ENCODE measurements at places on chromosomes 1 and 21.

- DNase-seq: no peak
Measured at GRCh38 chr1:198919667-198920398, 281.0 kb downstream of the PTPRC start.

DNA sequence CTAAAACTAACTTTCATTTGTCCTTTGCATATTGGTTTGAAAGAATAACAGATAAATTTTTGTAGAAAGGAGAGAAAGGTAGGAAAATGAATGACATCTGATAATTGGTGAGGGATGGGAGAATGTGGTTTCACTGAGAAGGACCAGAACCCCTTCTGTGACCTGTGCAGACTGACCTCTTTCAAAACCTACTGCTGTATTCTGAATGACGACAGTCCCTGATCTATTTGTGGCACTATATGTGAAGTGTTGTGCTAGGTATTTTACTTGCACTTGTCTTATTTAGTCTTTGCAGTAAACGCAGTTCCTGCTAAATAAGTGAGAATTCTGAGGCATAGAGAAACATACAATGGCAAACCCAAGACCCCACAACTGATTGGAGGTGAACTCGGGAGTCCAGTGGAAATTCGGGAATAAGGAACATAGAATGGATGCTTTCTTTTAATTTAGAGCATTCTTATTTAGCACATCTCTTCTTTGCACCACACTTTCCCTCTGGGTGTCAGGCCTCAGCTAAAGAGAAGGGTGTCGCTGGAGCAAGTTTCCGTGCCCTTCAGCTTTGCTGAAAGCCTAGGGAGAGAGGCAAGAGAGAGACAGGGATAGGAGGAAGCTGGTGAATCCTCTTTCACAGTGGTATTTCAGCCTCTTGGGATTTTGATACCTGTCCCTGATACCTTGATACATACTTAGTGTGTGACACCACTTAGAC, 230.2 kb downstream of the PAPPA2 start:
- no peak for DNase-seq

GRCh38 chr1:7596126-7596965, 174.8 kb upstream of the VAMP3 start:
- DNase-seq: no peak

- DNase-seq: no peak
Measured at GRCh38 chr1:115507901-115508300, 133.9 kb upstream of the VANGL1 start.

DNA sequence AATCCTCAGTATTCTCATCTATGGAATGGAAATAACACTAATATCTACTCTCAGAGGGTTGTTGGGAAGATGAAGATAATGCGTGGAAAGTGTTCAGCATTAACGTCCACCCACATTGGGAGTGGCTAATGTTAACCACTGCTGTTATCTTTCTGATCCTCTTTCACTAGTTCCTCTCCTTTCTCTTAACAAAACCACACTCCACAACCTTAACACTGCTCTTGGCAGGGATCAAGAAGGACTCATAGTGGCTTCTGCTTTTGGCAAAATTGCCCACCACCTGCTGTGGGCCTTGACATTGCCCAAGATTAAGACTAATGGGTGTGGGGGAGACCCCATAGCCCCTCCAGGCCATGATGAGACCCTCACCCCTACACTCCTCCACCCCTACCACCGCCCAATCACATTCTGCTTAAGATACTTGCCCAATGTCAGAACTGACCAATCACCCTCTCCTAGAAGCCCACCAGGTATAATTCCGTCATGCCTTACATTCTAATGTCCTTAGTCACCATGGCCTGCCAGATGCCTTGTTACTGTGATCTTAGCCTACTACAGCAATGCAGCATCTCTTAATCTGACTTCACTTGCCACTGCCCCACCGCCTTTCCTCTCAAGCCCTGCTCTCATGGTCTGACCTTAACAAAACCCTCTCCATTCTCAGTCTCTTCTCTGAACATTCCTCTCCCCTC, 27.1 kb downstream of the DHCR24 start:
- DNase-seq: no peak

DNA sequence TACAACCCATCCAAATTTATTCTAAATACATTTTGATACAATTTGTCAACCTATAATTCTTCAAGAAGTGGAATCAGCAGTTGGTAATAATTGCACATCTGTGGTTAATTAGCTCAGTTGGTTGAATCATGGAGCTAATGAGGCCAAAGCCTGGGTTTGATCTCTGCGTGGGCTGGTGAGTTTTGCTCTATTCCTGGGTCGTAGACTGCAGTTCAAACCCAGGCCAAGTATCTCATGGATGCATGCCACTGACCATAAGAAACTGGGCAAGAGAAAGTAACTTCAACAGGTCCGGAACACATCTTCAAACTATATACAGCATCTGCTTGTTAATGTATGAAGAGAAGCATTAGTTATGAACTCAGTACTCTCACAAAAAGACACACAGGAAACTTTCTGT, 779.7 kb downstream of the USP25 start:
- DNase-seq: no peak

DNA sequence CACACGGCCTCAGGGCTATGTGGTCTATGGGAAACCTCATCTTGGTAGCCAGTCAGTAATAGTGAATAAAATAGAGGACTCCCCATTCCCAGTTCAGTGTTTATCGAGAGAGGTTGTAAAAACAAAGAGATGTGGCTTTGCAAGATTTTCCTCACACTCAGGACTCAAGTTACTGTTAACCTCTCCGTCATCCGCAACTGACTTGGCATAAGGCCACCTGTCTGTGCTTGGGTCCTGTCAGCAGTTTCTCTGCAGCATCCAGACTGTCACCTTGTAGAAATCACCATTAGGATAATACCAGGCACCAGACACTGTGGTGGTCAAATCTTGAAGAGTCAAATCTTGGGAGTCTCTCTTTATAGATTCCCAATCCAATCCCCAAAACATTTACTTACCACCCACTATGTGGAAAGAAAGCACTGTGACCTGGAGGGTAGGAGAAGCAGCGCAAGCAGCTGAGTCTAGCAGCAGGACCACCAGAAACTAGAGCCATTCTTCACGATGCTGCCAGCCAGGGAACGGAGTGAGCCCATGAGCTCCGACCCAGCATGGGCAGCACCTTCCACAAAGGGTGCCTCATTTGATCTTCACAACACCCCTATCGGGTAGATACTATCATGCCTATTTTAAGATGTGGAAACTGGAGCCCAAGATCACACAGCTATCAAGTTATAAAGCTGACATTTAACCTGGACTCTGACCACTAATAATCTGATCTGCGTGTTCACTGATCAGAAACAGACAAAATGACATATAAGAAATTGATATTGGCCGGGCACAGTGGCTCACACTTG, 5.6 kb upstream of the GPR25 start:
- no peak for DNase-seq

- DNase-seq: no peak
Measured at GRCh38 chr1:75632350-75632949, 21.5 kb upstream of the SLC44A5 start.

DNA sequence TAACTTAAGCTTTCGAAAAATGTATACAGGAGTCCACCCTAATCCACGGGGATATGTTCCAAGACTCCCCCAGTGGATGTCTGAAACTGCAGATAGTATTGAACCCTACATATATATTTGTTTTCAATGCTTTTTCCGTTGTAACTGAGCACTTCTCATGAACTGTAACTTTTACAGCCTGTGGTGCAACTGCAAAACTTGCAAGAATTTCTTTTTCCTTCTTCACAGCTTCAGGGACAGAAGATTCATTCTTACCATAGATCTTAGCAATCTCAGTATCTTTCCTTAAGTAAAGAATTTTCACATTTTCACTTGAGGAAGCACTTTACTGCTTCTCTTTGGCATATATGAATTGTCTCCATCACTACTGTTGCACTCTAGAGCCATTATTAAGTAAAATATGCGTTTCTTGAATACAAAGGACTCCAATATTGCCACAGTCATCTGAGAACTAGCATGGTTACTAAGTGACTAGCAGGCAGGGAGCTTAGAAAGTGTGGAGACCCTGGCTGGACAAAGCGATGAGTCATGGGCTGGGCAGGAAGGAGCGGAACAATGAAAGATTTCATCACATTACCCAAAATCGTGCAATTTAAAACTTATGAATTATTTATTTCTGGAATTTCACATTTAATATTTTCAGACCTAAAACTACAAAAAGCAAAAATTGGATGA, 14.1 kb downstream of the DPYD start:
- DNase-seq: no peak

DNA sequence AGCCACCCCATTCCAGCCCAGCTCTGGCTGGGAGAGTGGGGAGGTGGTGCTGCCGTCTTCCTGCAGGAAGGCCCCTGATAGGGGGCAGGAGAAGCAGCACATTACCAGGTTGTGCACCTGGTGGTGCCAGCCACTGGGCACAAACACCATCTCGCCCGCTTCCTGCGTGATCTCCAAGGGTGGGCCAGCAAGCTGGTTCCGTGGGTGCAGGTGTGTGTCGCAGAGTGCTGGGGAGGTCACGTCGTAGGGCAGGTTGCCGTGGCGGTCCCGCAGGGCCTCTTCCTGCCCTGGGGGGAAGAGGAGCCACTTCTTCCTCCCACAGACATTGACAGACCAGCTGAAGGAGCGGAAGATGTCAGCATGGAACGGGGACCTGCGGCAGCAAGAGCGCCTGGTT, 1.8 kb downstream of the JMJD4 start:
- no peak for DNase-seq

GRCh38 chr1:39733161-39733560, 5.5 kb upstream of the PPIE start:
- no peak for DNase-seq

GRCh38 chr1:23475134-23475628, 8.8 kb downstream of the ASAP3 start:
- no peak for DNase-seq

DNA sequence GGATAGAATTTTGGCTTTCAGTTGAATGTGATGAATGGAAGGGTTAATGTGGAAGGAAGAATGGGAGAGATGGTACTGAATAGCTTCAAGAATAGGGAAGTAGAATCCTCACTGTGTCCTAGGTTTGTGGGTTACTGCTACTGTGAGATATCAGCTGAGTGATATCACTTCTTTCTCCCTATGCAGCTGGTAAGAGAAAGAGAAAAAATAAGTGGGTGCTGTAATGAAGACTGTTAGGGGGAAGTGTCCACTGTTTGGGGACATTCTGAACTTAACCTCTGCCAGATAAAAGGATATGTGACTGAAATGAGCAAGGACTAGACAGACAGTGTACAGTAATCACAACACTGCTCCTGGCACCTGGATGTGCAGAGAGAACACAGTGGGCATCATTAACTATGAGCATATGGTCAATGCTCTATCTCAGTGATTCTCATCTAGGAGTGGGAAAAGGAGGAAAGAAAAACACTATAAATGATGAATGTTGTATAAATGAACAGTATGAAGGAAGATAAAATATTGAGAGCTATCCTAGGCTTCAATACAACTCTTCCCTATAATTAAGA, 25.6 kb upstream of the MOB3C start:
- DNase-seq: no peak

GRCh38 chr1:198915327-198916231, 276.7 kb downstream of the PTPRC start:
- DNase-seq: no peak

DNA sequence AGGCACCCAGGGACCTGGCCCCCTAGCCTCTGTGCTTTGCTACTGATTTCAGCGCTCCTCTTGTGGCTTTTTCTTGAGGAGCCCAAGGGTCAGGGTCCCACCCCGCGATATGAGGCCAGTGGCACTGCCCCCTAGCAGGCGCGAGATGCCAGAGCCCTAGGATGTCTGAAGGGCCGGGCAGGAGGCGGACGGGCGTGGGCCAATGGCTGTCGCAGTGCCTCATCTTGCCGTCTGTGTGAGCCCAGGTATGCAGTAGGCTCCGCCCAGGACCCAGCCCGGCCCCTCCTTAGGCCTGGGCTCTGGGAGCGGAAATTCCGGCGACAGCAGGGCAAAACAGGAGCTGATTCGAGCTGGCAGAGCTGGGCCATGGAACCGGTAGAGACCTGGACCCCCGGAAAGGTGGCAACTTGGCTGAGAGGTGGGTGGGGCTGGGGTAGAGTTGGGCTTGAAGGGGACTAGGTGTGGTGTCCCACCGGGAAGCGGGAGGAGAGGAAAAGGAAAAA, at the start of gene CNKSR1:
CNKSR1 (plus strand) TSS at position 310 of the 503 bp plus-strand sequence; CDS start at position 367, 57 bp downstream.
- DNase-seq: peak; percentile 79

GRCh38 chr1:60078182-60078581, 4.6 kb upstream of the C1orf87 start:
- DNase-seq: no peak

DNA sequence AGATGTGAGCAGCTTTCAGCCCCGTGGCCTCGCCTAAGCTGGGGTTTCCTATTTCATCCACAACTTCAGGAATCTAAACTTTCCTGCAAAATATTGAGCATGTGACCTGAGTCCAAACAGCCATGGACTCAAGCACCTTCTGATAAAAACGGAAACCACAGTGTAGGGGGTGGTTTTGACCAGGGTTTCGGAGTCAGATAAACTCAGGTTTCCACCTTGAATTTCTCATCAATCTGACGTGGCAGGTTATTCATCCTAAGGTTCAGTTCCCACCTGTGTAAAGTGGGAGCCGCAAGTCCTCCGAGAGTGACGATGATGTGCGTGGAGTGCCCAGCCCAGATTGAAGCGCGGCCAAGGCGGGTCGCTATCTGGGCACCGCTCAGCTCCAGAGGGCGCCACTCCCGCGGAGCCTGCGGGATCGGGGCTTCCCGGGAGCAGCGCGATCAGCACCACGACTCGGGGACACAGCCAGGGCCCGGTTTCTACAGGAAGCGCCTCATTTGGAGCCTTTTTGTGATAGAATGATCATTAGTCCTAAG, 871 bp upstream of the ETS2 start:
- DNase-seq: peak; percentile 73

- no peak for DNase-seq
Measured at GRCh38 chr21:45562402-45562801, 20.2 kb upstream of the SLC19A1 start.

DNA sequence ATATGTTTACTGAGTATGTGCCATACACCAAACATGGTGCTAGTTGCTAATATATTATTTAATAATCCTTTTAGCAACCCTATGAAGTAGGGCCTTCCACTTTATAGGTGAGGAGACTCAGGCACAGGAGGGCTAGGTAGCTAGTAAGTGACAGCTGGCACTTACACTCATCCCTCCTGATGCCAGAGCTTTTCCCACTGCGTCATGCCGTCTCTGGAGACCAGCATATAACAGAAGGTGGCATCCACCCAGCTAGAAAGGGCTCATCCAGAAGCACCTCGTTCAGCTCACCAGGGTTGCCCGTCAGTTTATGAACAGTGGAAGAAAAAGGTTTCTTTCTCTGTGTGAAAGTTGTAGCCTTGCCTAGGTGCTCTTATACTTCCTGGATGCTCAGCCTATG, 108.9 kb downstream of the NOS1AP start:
- DNase-seq: no peak
